Caudate nucleus (tissue), 63 donors: ENCODE measurements at places on chromosomes 3 and 15.

DNA sequence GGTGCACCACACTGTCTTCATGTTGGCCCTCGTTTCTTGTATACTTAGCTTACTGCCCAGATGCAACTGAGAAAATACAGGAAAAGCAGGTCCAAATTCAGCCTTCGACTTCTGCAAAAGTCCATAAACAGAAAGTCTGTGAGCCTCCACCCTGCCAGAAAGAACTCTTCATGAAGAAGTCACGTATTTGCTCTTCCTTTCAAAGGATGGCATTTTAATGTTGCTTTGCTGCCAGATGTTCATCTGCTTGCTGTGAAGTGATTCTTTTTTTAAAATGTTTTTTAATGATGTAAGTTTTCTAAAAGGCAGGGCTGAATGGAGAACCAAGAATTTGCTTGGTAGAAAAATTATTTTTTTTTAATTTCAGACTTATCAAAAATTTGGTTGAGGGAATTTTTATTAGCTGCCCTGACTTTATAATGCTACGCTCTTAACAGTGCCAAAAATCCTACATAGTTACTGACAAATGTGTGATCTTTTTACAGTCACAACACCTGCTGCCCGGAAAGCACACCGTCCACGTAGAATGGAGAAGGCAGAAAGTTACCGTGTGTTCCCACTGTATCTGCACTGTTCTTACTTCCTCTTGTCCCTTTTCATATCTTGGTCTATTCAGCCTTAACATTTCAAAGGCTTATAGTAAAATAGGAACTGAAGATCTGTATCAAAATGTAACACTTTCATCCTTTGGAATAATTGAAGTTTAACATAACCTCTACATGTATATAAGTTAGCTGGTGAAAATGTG lies 136.3 kb downstream of the LRRC28 start:
- DNase-seq: no peak

DNA sequence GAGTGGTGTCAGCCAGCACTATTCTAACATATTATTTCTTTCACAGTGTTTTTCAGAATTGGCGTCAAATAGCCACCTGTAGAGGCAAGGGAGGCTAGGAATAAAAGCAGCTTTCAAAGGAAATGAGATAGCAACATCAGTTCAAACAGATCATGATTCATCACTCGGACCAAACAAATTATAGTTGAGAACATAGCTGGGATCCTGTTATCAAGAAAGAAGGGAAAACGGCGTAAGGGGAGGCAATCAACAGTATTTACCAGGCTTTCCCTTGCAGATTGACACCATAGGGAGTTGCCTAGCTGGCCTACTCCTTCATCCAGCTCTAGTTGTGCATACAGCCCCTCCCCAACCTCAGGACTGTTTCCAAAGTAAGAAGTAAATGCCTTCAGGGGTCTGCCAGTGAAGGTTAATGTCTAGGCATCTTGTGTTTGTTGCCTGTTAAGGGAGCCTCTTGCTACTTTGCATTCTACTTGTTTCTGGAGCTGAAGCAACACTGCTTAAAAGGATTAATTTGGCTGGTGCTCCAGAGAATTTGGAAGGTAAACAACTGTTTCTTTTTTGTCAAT lies 286.5 kb downstream of the NSUN3 start:
- DNase-seq: no peak

GRCh38 chr3:186465508-186465907 lies 78.7 kb downstream of the CRYGS start:
- no peak for DNase-seq

DNA sequence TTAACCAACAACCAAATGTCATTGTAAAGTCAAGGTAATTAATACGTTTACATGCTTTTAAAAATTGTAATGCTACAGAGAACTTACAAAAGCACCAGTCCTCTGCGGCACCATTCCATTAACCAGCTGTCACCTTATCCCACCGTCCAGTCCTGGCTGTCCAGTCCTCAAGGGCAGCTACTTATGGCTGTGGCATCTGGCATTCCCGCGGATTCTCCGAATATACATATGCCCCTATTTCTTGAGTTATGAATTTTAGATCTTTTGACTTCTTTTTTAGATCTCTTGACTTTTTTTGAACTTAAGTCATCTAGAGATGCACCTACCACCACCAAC lies 382 bp upstream of the POMGNT2 start:
- no peak for DNase-seq

GRCh38 chr3:59820352-59820934 lies 770.6 kb upstream of the CFAP20DC start:
- DNase-seq: no peak

GRCh38 chr3:52182196-52182595 lies 15.8 kb upstream of the ALAS1 start:
- DNase-seq: no peak

- DNase-seq: no peak
These were observed 32.8 kb downstream of the LINGO1 start for GRCh38 chr15:77599899-77600298.

- no peak for DNase-seq
These were observed 43.9 kb downstream of the DGKG start for GRCh38 chr3:186318135-186318534.

DNA sequence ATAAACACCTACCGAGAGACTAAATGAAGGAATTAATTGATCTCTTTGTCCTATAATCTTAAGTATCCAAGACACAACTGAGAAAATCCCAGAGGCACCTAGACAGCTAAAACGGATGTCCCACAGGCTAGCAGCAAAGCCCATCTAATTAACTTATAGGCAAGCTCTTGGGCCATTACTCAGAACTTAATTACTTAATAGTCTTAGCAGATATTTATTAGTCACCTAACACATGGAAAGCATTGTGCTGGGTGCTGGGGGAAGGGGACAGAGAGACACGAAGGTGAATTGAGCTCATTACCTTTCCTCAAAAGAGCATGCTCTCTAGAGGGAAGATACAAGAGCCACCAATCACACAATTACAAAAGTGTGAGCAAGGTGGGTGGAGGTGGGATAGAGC lies 189.8 kb upstream of the PROK2 start:
- DNase-seq: no peak

DNA sequence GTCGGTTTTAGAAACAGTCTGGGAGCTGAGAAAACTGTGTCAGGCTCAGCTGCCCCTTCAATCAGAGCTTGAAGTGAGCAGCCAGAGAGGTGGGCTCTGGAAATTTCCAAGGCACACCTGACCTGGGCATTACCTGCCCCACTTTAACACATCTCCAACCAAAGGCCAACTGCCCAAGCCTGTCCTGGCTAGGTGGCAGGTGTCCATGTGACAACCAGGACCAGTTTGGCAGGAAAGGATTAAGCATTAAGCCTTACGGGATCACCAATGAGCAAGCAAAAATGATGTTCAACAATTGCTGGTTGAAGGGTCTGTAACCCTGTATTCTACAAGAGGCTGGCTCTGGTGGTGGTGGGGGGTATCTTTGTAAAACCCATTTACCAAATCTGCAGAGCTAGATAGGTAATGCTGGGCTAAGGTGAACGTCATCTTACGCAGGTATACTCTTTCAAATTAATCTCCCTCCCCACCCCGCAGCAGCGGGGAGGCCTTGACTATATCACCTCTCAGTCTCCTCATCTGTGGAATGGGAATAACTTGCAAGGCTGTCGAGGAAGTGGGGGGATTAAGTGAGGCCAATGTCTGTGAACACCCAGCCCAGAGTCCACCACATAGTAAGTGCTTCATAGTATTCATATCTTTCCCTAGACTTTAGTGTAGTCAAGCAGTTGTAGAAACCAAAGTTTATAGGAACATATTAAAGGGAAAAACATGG lies 183.2 kb downstream of the MEGF11 start:
- DNase-seq: no peak

GRCh38 chr3:3064297-3064696 lies 45.9 kb downstream of the IL5RA start:
- DNase-seq: no peak

GRCh38 chr3:3177861-3178497 lies 1.5 kb downstream of the CRBN start:
- DNase-seq: no peak

- no peak for DNase-seq
These were observed 1.5 kb downstream of the C2CD4A start for GRCh38 chr15:62068071-62068809.

DNA sequence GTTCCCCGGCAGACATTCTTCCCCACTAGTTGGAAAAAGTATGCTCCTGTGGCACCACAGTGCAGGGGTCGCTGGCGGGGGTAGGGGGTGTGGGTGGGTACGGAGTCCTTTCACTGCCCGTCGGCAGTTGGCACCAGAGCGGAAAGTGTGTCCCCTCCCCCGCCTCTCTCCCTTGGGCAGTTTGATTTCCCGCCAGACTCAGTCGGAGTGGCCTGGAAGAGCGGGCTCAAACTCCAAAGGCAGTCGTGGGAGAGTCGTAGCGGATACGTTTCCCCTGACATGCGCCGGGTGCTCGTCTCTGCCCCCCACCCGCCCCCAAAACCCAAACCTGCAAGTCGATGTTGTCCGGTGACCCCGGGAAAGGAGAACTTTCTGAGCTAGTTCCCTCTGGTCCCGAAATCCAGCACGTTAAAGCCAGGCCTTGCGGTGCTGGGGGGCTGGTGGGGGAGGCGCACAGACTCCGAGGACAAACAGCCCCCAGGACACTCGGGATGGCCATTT lies 4.4 kb upstream of the FOXB1 start:
- DNase-seq: no peak

DNA sequence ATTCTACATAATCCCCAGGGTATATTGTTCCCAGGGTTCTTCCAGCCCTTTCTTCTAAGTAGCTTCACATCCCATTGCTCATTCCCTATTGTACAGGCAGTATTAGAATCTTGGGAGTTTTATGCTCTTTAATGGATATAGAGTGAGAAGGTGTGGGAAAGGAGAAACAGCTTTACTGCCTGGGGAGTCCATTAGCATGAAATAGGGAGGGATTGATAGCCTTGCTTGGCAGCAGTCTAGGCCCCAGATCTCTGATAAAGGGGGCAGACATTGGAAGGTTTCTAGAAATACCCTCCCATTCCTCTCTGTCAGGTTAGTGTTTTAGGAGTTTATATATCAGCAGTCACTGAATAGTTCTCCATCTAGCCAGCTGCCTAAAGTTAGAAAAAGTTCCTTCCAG lies 334.3 kb downstream of the UNC13C start:
- no peak for DNase-seq
